ENCODE measurements at places on chromosomes 2 and 18. TPM values are rescaled to one million over a fixed set of nuclear protein-coding genes. Genes with fewer than 3 reads are reported as not detected.

The PTPRN gene
- not detected for total RNA-seq

The ZNF516 gene
- total RNA-seq = 19.3 TPM

The VSNL1 gene
- 65.6 TPM for total RNA-seq

The EVX2 gene
- total RNA-seq = not detected

The PDE1A gene
- total RNA-seq = 1.2 TPM
